ENCODE measurements at places on chromosomes 13 and 19.

GRCh38 chr13:108974686-108975085, 345.3 kb downstream of the MYO16 start:
- no peak for DNase-seq

DNA sequence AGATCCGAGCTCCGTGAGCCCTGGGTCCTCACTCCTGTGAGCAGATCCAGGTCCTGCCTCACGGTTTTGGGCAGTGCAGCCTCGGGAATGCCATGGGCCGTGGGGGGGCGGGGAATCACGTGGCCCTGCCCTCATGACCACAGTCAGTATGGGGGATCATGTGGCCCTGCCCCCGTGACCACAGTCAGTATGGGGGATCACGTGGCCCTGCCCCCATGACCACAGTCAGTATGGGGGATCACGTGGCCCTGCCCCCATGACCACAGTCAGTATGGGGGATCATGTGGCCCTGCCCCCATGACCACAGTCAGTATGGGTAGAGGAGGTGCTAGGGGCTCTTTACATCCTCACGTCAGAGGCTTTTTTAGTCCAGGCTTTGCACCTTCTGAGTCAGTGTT, 64.3 kb upstream of the F7 start:
- DNase-seq: no peak

DNA sequence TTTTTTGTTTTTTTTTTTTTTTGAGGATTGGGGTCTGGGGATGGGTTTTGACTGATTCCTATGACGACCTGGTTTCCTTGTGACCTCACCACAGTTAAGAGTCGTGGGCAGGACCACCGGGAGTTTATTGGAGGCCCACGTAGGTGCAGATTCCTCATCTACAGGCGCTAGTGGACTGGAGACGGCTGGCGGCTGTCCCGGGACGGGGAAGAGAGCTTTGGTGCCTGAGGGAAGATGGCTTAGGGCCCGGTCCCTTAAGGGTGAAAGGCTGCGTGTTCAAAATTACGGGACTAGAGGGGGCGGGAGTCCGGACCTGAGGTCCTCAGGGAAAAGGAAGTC, 682 bp upstream of the TEAD2 start:
- DNase-seq: no peak

DNA sequence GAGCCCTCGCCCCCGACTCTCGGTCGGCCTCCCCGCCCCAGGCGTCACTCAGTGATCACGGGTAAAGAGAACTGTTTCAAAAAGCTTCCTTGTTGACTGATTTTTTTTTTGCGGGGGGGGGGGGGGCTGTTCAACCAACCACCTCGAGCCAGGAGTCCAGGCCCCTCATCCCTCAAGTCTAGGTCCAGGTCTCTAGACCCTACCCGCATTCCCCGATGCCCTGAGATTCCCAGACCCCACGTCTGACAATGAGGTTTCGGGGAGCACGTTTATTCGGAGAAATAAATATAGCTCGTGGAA, 4.3 kb downstream of the HRC start:
- no peak for DNase-seq

DNA sequence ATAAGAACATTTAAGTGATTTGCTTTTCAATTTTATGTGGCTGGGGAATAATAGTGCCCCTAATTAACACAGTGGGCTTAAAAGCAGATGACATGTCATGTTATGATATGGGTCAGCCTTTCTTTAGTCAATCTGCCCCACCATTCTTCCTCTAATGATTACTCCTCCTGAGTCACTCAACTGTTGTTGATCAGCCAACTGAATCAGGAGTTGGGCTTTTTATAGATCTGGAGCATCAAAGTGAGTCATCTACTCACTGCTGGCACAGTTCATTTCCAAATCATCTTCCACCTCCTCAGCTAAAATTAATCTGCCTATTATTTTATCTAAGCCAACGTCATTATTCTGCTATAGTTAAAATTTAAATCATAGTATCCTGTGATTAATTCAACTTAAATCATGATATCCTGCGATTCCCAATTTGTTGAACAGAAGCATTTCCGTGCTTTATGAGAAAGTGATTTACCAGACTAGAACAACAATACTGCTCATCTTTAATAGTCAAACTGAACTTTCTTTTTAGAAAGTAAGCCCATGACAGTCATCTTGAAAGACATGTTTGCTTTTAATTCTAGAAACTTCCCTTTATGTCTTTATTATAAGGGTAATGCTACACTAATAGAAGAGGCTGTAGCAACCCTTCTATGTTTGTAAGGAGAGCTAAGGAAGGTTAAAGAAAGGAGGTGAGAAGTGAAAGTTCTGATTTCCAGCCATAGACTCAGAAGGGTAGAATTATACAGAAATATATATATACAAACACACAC, 551.4 kb downstream of the TBC1D4 start:
- DNase-seq: no peak
